ENCODE measurements at places on chromosomes 2 and 18. TPM values are rescaled to one million over a fixed set of nuclear protein-coding genes. Genes with fewer than 3 reads are reported as not detected.

The VWA3B gene
- 0.80 TPM for total RNA-seq

DNA sequence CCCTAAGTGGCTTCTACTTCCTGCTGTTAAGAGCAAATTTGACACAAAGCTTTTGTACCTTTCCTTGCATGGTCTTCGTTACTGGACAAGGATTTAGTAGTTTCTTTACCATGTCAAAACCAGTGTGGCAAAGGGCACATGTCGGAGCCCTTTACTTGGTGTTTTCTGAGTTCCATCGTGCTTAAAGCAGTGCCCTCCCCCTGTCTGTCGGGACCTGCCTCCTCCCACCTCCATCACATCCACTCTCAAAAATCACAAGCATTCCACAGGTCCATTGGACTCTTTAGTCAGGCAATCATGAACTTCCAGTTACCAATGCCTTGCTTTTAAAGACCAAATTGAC lies 763 bp downstream of the CCDC141 start:
- DNase-seq, result no peak

DNA sequence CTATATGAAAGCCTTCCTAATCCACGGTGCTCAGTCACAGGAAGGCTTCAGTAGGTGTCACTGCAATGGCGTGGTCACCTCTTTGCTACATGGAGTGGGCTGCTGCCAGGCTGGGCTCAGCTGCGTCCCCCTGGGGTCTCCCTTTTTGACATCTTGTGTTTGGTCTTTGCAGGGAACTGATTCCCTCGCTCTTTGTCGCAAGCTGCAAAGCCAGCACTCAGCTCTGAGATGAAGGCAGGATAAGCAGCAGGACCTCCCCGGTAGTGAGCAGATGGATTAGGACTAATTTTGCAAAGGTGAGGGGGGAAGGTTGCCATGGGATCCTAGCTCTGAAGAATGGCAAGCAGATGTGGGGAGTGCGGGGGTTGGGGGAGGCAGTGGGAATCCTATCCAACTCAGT lies 173.9 kb upstream of the ARL4C start:
- DNase-seq, result no peak

DNA sequence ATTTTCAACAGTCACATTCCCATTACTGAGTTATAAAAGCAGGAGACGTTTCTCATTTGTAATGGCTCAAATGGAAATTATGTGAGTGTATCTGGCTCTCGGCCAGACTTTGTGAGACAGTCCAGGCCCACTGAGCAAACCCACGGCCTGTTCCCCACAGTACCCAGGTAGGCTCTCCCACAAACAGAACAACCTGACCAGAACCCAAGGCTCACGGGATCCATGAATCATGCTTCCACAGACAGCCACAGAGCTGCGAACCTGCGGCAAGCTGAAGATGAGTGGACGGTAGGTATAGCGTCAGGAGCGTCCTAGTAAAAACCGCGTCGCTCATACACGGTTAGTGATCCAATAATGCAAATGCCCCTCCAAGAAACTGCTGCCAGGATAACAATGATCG lies 34.2 kb downstream of the NDUFA10 start:
- DNase-seq, result no peak

The C1GALT1C1L gene
- total RNA-seq, result 0.49 TPM

DNA sequence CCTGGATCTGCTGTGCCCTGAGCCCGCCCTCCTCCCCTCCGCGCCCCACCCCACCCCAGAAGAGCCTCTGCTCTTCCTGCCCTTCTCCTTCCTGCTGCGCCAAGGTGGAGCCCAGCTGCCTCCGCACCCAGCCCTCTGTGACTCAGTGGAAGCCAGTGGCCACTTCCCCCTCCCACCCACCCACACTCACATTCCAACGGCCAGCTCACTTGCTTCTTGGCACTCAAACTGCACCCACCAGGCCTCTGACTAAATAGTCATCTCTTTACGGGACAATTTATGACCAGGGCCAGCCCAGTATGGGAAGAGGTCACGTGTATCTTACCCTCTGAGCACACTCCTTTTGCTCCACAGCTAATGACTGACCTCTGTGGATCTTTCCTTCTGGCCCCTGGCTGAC lies 150.4 kb upstream of the SLC1A4 start:
- DNase-seq, result no peak

DNA sequence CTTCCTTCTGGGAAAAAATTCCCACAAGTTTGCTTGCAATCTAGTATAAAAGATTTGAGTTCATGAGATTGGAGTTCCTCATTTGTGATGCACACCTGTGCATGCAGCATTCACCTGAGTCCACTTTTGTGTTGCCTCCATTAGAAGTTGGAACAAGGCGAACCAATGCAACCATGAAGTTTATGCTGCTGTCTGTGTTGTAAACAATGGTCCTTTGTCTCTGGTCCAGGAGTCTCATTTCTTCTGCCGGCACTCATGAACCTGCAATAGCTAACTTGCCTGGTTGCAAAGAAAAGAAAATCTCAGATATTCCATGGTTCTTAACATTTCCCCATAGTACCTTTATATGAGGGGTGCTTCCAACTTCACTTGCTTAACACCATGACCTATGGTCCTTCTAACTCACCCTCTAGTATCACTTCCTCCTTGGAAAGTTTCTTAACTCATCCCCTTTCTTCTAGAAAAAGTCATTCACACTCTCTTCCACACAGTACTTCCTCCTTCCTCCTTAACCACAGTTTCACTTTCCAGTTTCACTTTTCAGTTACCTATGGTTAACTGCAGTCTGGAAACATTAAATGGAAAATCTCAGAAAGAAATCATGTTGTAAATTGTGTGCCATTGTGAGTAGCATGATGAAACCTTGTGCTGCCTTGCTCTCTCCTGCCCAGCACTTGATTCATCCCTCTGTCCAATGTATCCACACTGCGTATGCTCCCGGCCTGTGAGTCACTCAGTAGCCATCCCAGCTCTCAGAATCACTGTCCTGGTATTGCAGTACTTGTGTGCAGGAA lies 128.8 kb upstream of the TRIB2 start:
- no peak for DNase-seq

- peak; percentile 54 for DNase-seq
Observed at GRCh38 chr2:240458044-240458899, 22.8 kb downstream of the GPC1 start.

- no peak for DNase-seq
Observed at GRCh38 chr2:227568852-227569169, 29.9 kb upstream of the SCYGR2 start.

DNA sequence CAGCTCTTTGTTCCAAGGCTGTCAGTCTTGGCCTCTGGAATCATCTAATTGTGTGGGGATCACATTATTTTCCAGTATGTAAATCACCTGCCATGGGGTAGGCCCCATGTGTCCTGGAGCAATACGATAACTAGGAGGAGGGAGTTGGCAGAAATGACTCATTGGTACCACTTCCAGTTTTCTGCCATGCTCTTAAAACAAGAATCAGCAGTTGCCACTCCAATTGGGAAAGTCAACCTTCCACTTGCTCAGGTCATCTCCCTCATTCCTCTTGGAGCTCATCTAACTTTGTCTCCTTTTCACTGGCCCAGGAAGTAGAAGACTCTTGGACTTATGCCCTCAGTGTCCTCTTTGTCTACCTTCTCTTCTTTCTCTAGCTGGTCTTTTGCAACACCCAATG lies 487.0 kb downstream of the SLC4A3 start:
- DNase-seq, result no peak

The TFCP2L1 gene
- total RNA-seq, result 0.27 TPM

- DNase-seq, result no peak
Observed at GRCh38 chr2:109129356-109129920, 433 bp downstream of the SH3RF3 start.

The PAIP2B gene
- 25.6 TPM for total RNA-seq

DNA sequence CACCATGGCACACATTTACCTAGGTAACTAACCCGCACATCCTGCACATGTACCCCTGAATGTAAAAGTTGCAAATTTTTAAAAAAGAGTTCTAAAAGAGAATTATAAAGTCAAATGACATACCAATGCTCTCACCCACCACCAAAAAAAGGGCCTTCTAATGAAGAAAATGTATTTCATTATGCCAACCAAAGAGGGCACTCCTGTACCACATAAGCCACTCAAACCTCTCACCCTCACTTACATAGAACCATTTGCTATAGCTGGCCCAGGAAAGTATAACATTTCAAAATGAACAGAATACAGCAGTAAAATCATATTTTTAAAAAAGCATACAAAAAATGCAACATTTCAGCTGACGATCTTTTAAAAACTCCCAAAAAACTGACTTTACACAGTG lies 241.5 kb upstream of the PKDCC start:
- no peak for DNase-seq

GRCh38 chr2:28568036-28568435 lies 72.2 kb downstream of the PLB1 start:
- DNase-seq, result no peak

Data from sciatic nerve (tissue), 2 donors.